Daoy (cell line): ENCODE measurements at places on chromosomes 16 and 17. TPM values are rescaled to one million over a fixed set of nuclear protein-coding genes. Genes with fewer than 3 reads are reported as not detected.

ZNF778 gene
- 3.4 TPM in 2 replicates for total RNA-seq

STRADA gene
- 10.9 and 18.7 TPM in 2 replicates for total RNA-seq

WRAP53 gene
- total RNA-seq, result 33.7 and 41.4 TPM in 2 replicates

CDH16 gene
- not detected in 2 replicates for total RNA-seq

TBC1D3K gene
- not detected in 2 replicates for total RNA-seq

PITPNM3 gene
- 0.33 and 0.51 TPM in 2 replicates for total RNA-seq

CLEC3A gene
- not detected in 2 replicates for total RNA-seq

TMEM11 gene
- 18.6 and 21.0 TPM in 2 replicates for total RNA-seq

CCL23 gene
- not detected in 2 replicates for total RNA-seq

ARL6IP1 gene
- 532 and 595 TPM in 2 replicates for total RNA-seq

SLFN14 gene
- not detected in 2 replicates for total RNA-seq

GRCh38 chr17:8315764-8316217, 5.8 kb downstream of the ARHGEF15 start:
- DNase-seq, result no peak

DNA sequence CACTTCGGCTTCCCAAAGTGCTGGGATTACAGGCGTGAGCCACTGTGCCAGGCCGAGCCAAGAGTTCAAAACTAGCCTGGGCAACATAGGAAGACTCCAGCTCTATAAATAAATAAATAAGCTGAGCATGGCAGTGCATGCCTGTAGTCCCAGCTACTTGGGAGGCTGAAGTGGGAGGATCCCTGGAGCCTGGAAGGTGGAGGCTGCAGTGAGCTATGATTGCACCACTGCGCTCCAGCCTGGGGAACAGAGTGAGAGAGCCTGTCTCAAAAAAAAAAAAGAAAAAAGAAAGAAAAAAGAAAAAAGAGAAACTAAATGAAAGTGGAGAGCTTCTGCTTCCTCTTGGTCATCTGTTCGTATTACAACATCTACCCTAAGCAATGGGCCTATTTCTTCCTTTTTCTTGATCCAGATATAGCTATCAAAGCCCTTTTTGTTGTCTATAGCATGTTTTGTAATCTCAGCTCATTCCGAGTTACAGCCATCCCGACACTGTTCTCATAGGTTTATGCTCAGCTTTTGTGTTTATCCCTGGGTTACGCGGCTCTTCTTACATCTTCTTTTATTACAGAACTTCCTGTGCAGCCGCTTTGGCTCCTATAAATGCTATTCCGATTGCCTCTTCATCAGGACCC, 14.1 kb upstream of the MAPK3 start:
- DNase-seq, result no peak

DNA sequence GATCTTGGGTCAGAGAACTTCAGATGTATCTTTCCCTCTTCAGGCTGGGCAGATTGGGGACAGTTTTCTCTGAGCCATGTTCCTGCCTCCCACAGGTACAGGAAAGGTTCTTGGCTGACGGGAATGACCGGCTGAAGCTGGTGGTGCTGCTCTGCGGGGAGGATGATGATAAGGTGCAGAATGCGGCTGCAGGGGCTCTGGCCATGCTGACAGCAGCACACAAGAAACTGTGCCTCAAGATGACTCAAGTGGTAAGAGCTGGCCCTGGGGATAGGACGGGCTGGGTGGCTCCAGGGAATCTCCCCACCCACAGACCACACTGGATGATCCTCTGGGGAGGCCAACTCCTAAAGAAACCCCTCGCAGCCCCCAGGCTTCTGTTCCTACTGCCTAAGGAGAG, 10.9 kb downstream of the SLC35G3 start:
- DNase-seq, result peak; percentile 51

GRCh38 chr17:36629252-36629847, 28.0 kb downstream of the MRM1 start:
- DNase-seq, result peak; percentile 70

DNA sequence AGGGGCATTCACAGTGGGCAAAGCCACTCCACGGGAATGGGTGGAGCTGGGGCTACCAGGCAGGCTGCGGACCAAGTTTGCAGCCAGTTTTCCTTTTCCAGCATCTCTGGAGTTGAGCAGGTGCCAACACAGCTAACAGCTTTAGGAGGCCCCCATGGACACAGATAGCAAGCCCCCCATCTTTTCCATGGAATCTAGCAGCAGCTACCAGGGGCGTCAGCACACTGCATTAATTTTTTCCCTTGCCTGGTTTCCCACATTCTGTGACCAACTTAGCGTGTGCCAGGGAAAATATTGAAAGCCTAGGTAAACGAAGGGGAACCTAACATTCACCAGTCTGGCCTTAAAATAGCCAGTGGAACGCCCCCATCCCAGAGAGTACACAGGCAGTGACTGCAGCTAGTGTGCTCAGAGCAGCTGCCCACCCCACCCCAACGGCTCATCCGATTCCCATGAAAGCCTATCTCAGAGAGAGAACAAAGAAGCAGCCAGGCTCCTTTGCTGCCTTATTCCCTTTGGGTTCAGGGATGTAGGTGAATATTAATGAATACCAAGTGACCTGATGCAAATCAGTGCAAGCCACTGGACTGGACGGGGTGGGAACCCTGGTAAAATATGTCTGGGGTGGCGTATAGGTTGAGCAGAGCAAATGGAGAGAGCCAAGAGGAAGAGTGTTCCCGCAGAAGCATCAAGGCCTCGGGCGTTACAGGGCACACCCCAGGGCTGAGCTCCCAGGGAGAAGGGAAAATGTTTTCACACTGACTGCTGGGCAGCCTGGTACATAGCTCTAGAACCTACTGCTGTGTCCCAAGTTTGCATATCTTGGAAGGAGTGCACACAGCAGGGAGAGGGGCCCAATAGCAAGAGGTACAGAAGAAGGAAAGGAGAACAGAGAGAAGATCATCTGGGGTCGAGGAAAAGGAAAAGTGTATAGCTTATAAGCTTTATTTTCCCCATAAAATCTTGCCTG, 73.9 kb upstream of the SOX9 start:
- no peak for DNase-seq

DNA sequence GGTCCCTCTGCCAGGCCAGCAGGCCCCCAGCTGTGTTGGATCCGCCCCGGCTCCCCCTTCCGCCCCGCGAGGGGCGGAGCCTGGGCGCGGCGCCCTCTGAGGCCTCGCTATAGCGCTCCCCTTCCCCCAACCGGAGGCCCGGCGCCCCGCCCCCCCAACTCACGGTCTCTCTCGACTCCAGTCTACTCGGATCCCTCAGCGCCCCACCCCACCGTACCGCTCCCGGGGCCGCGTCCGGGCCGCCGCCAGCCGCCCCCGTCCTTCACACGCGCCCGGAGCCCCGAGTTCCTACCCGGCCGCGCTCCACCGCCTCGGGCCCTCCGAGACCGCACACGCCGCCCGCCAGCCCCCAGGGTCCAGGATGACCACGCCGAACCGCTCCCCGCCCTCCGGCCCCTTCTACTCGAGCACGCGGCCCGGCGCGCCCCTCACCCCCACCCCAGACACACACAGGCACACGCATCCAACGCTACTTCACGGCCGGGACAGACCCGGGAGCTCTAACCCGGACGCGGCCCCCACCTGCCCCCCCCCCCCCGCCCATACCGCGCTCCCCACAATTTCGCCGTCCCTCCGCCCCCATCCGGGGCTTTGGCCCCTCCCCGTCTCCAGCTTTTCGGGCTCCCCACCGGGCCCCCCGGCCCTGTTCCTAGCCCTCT, 1.4 kb downstream of the PHF23 start:
- peak; percentile 82 for DNase-seq

DNA sequence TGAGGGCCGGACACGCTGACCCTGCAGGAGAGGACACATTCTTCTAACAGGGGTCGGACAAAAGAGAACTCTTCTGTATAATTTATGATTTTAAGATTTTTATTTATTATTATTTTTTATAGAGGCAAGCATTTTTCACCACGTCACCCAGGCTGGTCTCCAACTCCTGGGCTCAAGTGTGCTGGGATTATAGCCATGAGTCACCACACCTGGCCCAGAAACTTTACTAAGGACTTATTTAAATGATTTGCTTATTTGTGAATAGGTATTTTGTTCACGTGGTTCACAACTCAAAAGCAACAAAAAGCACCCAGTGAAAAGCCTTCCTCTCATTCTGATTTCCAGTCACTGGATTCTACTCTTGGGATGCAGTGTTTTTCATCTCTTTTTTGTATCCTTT, 2.3 kb upstream of the SERPINF1 start:
- no peak for DNase-seq

DNA sequence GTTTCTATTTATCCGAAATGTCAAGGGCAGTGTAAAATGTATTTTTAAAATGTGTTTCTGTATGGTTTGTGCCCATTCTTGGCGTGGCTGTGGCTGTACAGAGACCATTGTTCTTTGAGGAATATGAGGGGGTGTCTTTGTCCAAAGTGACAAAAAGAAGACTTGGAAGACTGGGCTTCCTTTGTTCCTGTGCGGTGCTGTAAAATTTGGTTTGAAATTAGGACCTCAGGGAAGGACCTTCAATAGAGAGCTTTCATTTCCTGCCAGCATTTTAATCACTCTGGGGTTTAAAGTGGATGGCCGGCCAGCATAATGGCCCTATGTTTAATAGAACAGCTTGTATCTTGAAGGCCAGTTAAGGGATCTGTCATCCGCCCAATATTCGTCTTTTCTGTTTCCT, 190.1 kb upstream of the TBX2 start:
- DNase-seq, result no peak

- DNase-seq, result peak; percentile 67
Measured at GRCh38 chr17:77363821-77364361, 223.1 kb downstream of the SEC14L1 start.

- DNase-seq, result peak; percentile 58
Measured at GRCh38 chr16:67562918-67563707, 787 bp downstream of the CTCF start.

GRCh38 chr16:19919142-19919541, 34.5 kb upstream of the GPRC5B start:
- no peak for DNase-seq

DNA sequence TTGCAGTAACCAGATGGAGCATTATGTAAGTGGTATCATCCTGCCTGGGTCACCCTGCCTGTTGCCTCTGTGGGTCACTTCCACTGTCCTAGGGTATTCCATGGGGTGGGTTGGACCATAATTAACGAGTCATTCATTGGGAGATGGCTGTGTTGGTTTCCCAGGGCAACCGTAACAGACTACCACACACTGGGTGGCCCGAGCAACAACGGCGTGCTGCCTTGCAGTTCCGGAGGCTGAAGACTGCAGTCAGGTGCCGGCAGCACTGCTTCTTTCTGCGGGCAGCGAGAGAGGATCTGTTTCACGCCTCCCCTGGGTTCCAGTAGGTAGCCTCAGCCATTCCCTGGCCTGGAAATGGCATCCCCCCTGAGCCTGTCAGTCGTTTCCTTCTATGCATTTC, 28.9 kb upstream of the CMIP start:
- DNase-seq, result no peak

DNA sequence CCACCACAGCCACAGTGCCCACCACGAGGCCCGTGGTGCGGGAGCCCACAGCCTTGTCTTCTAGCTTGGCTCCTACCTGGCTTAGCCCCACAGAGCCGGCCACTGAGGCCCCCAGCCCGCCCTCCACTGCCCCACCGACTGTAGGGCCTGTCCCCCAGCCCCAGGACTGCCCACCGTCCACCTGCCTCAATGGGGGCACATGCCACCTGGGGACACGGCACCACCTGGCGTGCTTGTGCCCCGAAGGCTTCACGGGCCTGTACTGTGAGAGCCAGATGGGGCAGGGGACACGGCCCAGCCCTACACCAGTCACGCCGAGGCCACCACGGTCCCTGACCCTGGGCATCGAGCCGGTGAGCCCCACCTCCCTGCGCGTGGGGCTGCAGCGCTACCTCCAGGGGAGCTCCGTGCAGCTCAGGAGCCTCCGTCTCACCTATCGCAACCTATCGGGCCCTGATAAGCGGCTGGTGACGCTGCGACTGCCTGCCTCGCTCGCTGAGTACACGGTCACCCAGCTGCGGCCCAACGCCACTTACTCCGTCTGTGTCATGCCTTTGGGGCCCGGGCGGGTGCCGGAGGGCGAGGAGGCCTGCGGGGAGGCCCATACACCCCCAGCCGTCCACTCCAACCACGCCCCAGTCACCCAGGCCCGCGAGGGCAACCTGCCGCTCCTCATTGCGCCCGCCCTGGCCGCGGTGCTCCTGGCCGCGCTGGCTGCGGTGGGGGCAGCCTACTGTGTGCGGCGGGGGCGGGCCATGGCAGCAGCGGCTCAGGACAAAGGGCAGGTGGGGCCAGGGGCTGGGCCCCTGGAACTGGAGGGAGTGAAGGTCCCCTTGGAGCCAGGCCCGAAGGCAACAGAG, 10.5 kb downstream of the VASN start:
- DNase-seq, result no peak

GRCh38 chr17:13283606-13284005, 265.8 kb upstream of the ELAC2 start:
- no peak for DNase-seq

- DNase-seq, result no peak
Measured at GRCh38 chr17:64154717-64155116, 24.8 kb upstream of the ERN1 start.

GRCh38 chr17:71349908-71350600, 770.8 kb upstream of the SOX9 start:
- no peak for DNase-seq

DNA sequence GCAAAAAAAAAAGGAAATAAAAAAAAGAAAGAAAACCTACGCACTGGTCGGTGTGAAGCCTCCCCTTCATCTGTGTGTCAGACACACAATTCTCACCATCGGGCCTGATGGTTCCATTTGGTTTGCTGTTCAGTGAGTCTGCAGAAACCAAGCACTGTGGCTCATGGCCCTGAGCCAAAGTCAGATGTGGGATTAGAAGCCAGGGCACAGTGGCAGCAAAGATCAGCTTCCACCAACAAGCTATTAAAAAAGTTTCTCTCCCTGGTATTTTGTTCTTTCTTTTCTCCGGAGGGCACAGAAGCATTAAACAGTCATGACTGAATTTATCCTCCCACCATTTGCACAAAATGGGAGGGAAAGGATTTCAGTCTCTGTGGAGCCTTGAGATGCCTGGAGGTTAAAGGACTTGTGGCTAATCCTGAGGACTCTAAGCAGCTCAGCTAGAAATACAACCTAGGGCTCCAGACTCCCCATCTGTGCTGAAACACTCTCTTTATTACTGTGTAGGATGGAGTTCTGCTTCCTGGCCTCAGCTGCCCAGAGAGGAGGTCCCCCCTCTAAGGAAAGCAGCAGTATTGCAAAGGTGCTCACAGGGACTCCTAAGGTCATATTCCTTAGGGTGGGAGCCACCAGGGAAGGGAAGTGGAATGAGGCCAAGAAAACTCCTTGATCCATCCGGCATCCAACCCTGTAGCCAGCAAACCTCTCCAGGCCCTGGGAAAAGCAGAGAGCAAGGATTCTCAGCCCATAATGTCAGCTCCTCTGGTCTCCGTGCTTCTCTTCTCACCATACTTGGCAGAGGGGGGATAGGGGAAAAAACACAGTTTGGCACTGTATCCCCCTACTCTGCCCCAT, 28.2 kb downstream of the SLC39A11 start:
- peak; percentile 47 for DNase-seq

DNA sequence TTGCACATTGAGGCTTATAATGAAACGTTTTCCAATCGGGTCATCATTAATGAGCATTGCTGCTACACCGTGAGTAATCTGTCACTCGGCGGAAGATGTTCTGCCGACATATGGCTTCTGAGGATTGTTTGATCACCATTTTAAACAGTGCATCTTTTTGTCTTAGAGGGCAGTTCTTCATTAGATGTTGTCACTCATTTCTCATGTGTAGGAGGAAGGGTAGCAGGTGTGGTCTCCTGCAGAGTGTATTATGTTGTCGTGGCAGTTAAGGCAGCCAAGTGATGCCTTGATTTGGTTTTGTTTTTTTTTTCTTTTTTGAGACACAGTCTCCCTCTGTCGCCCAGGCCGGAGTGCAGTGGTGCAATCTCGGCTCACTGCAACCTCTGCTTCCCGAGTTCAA, 50.5 kb downstream of the SEC14L1 start:
- DNase-seq, result no peak
